Fibroblast of skin of right quadriceps (primary cell): ENCODE measurements at places on chromosomes 12 and 14.

DNA sequence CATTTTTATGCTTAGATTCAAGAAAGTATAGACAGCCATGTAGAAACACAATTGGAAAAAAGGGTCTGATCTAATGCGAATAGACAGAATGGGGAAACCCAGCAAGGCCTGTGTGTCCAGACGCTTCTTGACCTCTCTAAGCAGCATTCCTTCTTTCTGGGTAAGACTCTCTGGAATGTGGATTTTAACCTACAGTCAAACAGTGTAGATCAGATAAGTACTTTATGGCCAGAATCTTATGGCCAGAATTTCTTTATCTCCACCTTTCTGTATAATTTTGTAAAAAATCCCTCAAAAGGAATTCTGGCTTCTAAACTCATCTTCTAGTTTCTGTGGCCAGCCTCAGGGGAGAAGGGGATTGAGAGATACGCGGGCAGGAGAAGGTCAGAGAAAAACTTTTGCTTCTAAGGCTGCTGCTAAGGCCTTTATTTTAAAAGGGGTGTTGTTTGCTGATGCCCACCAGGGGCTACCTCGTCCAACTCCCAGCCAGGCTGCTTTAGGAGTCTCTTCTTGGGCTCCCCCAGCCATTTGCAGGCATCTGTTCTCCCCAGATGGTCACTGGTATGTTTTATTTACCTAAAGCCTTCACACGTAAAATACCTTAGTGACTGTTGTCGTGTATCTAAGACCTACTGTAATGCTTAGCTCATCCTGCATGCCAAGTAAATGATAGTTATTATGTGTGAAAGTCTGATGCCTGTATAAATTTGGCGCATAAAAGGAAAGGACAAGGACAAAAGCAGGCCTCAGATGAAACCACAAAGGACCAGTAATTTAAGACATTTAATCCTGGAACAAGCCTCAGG is 68.4 kb downstream of the ANO6 start:
- peak; percentile 58 for DNase-seq

- DNase-seq = peak; percentile 74
Observed at GRCh38 chr12:96294831-96295230, 100.7 kb downstream of the ELK3 start.

DNA sequence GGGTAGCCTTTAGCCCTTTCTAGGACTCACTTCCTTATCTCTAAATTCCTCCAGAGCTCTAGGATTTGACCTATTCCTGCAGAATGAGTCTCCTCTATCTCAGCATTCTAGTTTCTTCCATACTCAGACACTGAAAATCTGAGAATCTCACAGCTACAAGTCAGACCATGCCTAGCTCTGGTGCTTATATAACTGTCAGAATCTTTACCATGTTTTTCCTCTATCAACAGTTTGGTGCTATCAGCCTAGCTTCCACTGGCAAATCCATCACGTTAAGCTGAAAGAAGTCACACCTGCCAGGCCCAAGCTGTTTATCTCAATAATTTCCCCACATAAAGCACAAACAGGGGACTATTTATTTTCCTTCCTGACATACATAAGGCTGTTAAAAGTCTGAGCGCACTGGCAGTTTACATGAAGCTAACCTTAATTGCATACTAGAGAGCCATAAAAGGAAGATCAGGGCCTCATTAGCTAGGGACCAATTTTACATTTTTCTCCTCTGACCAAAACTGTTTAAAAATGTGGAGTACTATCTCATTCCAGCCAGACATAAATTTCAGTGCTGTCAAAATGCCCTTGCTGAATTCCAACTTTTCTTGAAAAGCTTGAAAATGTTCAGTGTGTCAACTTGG is 270.5 kb downstream of the C12orf75 start:
- peak; percentile 74 for DNase-seq

- DNase-seq = no peak
Observed at GRCh38 chr12:14928931-14929330, 9.4 kb downstream of the ERP27 start.

DNA sequence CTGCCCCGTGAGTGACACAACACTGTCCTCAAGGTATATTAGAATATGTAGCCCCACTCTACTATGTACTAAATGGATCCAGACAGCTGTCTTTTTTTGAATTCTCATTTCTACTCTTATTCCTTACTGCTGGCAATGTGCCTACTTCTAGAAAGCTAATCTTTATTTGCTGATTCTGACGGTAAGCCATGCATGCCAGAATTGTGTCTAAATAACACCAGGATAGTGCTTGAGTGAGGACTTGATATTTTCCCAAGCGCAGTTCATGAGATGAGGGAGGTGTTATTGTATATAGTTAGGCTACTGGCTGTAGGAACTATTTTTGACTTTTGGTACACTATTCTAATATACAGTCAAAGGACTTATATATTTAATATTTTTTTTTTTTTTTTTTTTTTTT is 316.2 kb upstream of the NAV3 start:
- DNase-seq = no peak

GRCh38 chr12:22034709-22035506 is 11.1 kb upstream of the CMAS start:
- DNase-seq = no peak

DNA sequence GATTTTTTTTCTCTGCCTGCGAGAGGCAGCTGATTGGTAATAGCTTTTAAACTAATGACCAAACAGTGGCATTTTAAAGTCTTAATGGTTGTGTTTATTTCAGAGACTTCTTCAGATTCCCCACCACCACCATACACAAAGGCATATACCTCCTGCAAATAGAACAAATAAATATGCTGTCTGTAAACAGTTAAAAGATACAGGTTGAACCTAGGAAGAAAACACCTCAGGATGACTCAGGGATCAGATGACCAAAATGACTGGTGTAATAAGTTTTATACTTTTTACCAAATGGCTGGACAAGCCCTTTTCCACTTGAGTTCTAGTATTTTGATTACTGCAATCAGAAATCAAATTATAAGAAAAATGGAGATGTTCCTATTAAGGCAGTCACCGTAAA is 364.1 kb downstream of the PAWR start:
- DNase-seq = no peak

- DNase-seq = no peak
Observed at GRCh38 chr14:74875204-74875603, 741 bp downstream of the PROX2 start.

DNA sequence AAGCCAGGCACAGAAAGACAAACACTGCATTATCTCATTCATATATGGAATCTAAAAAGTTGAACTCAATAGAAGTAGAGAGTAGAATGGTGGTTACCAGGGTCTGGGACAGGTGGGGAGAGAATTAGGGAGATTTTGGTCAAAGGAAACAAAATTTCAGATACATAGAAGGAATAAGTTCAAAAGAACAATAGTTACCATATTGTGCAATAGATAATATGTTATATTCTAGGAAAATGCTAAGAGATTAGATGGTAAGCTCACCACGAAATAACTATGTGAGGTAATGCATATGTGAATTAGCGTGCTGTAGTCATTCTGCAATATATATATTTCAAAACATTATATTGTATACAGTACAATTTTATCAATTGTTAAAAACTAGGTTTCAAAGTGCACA is 442.5 kb downstream of the KCNH5 start:
- no peak for DNase-seq

DNA sequence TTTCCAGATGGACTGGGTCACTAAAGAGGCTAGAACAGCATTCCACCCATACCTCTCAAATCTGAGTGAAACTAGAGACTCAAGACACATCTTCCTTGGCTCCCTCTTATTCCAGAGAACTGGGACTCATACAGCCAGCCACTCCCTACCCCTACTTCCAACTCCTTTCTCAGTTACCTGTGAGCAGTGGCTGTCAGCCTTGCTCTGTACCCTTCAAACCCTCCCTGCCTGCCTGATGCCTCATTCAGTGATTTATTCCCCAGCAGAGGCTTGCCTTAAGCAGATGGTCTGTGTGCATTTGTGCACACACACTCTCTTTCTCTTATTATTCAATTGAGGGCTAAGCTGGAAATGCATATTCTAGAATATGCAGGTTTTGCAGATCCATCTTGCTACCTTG is 14.6 kb downstream of the GPR84 start:
- no peak for DNase-seq

- no peak for DNase-seq
Observed at GRCh38 chr14:95307402-95308041, 12.2 kb downstream of the CLMN start.

- no peak for DNase-seq
Observed at GRCh38 chr14:40164083-40164482, 731.9 kb upstream of the FBXO33 start.

DNA sequence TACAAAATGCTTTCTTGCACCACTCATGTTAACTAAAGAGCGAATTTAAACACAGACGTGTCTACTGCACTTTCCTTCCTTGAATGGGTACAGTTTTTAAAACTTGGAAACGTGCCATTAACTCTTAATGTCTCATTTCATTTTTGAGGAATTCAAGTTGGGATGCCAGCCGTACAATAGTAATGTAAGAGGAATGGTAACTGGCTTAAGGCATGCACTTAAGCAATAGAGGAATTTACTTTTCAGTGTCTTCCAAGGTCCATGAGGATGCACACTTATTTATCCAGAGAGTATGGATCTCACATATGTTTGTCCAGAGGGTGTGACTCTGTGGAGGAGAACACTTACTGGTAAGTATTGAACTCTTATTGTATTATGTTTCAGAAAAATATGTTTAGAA is 52.9 kb downstream of the PPP4R4 start:
- DNase-seq = peak; percentile 67

DNA sequence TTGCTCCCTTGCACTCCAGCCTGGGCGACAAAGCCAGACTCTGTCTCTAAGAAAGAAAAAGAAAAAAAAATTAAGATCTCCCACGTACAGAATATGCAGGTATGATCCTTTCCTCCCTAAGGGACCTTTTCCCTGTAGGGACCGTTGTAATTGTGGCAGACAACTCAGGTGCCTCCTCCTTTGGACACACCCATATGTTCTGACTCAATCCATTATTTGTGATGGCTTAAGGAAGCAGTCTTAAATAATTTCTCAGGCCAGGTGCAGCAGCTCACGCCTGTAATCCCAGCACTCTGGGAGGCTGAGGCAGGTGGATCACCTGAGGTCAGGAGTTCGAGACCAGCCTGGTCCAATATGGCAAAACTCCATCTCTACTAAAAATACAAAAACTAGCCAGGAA is 53.1 kb downstream of the TMCC3 start:
- DNase-seq = no peak

- no peak for DNase-seq
Observed at GRCh38 chr12:132690112-132690511, 2.7 kb downstream of the PXMP2 start.

GRCh38 chr14:75417674-75418073 is 10.1 kb upstream of the JDP2 start:
- peak; percentile 62 for DNase-seq

GRCh38 chr14:57761800-57762199 is 104.1 kb downstream of the SLC35F4 start:
- no peak for DNase-seq

- DNase-seq = no peak
Observed at GRCh38 chr14:59247801-59248584, 59.5 kb downstream of the DAAM1 start.

- DNase-seq = no peak
Observed at GRCh38 chr12:132579744-132580143, 30.6 kb downstream of the LRCOL1 start.

DNA sequence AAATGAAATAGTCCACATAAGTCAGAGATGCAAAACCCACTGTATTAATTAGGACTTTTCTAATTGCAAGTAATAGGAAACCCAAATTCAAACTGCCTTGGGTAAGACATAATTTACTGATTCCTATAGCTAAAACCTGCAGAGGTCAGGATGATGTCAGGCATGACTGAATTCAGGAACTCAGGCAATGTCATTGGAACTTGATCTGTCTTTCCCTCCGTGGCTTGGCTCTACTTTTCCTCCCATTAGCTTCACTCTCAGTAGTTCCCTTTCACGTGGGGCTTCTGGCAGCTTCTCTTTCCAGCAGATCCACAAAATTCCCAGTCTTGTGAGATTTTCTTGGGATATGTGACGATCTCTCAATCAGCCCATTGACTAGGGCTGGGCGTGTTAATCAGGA is 2.4 kb upstream of the JDP2 start:
- DNase-seq = no peak

GRCh38 chr12:22481547-22482104 is 62.7 kb downstream of the C2CD5 start:
- no peak for DNase-seq

- no peak for DNase-seq
Observed at GRCh38 chr12:28248555-28249145, 58.4 kb downstream of the CCDC91 start.

DNA sequence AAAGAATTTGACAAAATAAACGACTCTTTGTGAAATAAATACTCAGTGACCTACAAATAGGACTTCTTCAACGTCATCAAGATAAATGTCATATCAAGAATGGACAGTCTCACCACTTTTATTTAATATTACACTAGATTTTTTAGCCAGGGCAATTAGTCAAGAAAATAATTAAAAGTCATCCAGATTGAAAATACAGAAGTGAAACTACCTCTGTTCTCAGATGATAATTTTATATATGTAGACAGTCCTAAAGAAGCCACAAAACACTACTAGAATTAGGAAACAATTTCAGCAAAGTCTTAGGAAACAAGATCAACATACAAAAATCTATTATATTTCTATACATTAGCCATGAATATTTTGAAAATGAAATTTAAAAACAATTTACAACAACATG is 689.6 kb upstream of the SEL1L start:
- DNase-seq = no peak

DNA sequence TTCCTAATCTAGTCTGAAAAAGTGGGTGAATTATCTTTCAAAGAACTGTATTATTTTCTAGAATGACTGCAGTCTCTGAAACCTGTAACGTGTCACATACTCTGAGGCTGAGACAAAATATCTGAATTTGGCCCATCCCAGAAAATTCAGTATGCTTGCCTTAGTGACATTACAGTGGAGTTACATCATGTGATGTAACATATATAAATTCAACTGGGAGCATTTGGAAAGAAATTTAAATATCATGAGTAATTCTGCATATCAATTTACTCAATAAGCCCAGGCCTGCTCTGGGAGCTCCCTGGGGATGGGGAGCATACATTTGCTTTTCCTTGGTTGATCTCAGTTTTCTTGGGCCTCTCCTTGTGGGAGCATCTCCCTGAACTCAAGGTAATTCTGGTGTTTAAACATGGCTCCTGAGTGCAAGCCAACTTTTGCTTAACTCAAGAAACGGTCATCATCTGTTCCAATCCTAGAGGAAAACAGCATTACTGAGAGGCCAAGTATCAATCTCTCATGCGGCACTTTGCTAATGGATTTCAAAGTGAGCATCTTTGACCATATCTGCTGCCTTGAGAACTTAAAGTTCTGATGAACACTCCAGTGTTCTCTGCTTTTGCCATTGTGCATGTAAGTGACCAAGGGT is 54.4 kb downstream of the AKAP6 start:
- peak; percentile 68 for DNase-seq
